ENCODE measurements at places on chromosomes 2 and 18.

GRCh38 chr2:219430633-219431615 lies 3.7 kb upstream of the SPEG start:
- no peak for DNase-seq

DNA sequence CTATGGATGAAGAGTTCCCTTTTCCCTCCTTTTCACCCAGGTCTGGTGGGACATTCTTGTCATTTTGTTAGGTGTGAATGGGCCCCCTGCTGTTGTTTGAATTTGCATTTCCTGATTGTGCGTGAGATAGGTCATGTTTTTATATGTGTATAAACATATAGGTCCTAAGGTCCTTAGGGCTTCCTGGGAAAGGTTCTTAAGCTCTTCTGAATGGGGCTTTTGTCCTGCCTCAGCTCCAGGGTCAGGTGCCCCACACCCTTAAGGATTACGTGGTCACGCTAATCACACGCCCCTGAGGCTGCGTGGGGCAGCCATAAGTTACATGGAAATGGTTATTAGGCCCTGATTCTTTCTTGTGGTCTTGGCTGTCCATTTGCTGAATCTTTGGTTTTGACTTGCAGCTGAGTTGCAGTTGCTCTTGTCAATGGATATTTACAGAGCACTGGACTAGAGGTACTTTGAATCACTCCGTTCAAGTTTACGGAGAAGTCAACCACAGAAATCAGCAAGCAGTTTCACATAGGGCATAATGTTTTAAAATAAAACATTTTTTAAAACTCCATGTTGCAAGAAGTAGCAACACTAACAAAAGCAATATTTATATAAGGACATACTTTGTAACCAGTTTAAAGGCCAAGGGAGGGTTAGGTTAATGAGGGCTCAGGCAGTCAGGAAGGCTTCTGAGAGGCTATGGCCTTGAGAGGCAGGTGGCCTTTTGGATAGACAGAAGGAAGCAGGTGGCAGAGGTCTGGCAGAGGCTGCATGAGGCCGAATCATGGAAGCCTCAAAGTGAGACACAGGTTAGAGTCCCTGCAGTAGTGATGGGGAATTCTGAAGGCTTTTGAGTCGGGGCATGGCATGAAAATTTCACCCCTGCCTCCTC lies 24.2 kb downstream of the LIPG start:
- DNase-seq = no peak

GRCh38 chr2:234533626-234534025 lies 36.7 kb upstream of the ARL4C start:
- no peak for DNase-seq

DNA sequence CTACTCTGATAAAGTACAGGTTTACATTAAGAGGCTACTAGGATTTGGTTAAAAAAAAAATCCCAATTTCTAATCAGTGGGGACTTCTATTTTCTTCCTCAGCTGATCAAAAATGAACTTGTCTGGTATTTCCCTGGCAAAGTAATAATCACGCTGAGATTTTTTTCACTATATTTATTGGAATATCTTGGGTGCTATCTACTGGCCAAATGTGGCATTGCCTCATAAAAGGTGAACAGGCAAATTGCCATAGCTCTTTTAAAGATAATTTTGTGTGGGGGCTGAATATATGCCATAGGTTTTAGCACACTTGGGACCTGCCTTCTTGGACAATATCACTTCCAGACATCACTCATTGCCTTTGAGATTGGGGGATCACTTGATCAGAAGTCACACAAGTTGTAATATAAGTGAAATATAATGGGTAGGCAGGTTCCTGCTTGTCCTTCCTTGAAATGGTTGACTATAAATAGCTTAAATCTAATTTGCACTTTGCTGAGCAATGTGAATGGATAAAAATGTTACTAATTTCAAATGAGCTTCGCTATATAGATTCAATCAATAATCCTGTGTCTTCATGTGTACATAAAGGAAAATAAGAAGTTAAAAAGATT lies 7.0 kb upstream of the NXPH2 start:
- no peak for DNase-seq
